HFFc6 (cell line): ENCODE measurements at places on chromosomes 13 and 19. TPM values are rescaled to one million over a fixed set of nuclear protein-coding genes. Genes with fewer than 3 reads are reported as not detected.
A peak's percentile ranks its signal among the peaks of the same experiment; 100 is the strongest.

- DNase-seq: no peak
Observed at GRCh38 chr19:3515891-3516422, 9.8 kb downstream of the FZR1 start.

DNA sequence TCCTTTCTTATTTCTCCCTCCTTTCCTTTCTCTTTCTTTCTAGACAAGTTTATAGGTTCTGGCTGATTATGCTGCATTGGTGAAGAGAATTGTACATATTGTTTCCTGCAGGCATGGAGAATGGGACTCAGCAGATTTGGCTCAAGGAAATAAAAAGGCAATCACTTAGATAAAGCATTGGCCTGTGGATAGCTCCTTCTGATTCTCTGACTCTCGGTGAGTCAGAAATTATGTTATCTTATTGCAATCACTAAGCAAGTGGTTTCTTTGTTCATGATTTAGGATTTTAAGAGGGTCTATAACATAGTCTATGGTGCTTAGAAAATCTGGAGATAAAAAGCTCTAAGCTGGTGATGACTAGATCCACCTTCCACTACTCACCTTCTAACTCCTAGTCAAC is 54.0 kb upstream of the POSTN start:
- peak; percentile 29 for DNase-seq

GRCh38 chr19:19911150-19911549 is 10.4 kb downstream of the ZNF93 start:
- peak; percentile 0 for DNase-seq

DNA sequence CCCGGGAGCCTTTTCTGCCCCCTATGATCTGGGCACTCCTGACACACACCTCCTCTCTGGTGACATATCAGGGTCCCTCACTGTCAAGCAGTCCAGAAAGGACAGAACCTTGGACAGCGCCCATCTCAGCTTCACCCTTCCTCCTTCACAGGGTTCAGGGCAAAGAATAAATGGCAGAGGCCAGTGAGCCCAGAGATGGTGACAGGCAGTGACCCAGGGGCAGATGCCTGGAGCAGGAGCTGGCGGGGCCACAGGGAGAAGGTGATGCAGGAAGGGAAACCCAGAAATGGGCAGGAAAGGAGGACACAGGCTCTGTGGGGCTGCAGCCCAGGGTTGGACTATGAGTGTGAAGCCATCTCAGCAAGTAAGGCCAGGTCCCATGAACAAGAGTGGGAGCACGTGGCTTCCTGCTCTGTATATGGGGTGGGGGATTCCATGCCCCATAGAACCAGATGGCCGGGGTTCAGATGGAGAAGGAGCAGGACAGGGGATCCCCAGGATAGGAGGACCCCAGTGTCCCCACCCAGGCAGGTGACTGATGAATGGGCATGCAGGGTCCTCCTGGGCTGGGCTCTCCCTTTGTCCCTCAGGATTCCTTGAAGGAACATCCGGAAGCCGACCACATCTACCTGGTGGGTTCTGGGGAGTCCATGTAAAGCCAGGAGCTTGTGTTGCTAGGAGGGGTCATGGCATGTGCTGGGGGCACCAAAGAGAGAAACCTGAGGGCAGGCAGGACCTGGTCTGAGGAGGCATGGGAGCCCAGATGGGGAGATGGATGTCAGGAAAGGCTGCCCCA is 8.5 kb upstream of the CEACAM7 start:
- DNase-seq: no peak

- DNase-seq: no peak
Observed at GRCh38 chr19:14606627-14607026, 23.7 kb downstream of the CLEC17A start.

DNA sequence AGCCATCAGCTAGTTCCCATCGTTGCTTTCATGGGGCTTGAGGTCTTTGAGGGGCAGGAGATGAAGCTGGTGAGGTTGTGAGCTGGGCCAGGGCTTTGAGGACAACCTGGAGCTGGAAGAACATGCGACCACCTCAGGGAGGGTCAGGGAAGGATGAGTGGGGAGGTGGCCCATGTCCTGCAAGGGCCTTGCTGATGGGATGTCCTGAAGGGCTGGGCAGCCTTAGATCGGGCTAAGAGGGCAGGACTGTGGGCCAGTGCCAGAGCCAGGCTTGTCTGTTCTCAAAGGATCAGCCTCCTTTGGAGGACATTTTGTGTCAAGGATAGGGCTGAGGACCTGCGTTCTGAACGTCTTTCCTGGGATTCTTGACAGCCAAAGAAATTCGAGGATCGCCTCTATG is 10.5 kb downstream of the CYTH2 start:
- no peak for DNase-seq

The RGCC gene
- 0.43 TPM in 1 of 2 replicates, not detected in the other for total RNA-seq

DNA sequence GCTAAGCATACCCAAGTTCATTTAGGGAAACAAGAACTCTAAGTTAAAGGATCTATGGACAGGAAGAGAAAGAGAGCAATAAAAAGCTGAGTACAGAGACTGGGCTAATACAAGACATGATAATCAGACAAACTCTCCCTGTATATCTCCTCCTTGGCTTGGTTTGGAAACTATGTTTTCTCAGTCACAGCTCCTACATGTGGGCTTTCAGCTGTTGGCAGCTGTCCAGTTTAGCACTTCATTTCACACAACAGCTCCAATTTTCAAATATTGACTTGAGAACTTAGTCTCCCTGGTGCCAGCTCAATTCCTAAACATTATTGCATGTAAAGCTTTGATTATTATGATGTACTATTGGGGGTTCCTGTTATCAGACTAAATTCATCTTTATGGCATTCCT is 222.8 kb upstream of the OBI1 start:
- DNase-seq: no peak

The NKPD1 gene
- 0.04 to 0.07 TPM in 2 of 3 replicates, not detected in the other for total RNA-seq

GRCh38 chr13:78540058-78540457 is 63.3 kb downstream of the POU4F1 start:
- no peak for DNase-seq

The UBE2L5 gene
- 0.20 to 0.21 TPM in 2 of 3 replicates, not detected in the other for total RNA-seq

- DNase-seq: peak; percentile 60
Observed at GRCh38 chr19:51687791-51688670, 5.1 kb upstream of the SPACA6 start.

The C19orf81 gene
- 0.55 to 0.57 TPM in 2 of 3 replicates, not detected in the other for total RNA-seq

The ZNF433 gene
- total RNA-seq: 3.7 and 4.4 TPM in 2 replicates

DNA sequence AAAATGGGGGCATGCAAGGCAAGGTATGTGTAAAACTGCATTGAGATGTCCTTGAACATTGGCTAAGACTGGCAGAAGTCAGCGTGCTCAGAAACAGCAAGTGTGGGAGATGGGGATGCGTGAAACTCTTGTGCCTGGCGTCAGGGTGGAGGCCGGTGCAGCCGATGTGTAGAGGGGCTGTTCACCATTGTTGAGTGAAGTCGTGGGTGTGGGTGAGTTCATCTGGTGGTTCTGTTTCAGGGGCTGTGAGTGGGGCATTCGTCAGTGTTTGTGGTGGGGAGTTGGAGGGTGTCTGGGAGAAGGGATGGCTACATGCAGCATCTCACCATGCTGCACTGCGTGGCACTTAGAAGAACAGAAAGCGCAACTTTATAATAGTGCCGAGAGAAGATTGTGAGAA is 11.4 kb upstream of the MIA start:
- DNase-seq: no peak

The ZNF274 gene
- total RNA-seq: 14.3 to 18.4 TPM (median 18.0 TPM) in 3 replicates

The CCDC8 gene
- 6.7 and 10.6 TPM in 2 replicates for total RNA-seq

The IZUMO2 gene
- not detected in 3 replicates for total RNA-seq

GRCh38 chr13:34816908-34817665 is 125.0 kb upstream of the NBEA start:
- DNase-seq: peak; percentile 4

The ZFP82 gene
- 2.3 to 4.0 TPM (median 2.5 TPM) in 3 replicates for total RNA-seq

- DNase-seq: no peak
Observed at GRCh38 chr19:47002106-47002766, 17.4 kb upstream of the NPAS1 start.

The KBTBD7 gene
- total RNA-seq: 4.9 and 5.2 TPM in 2 replicates

The CYP2S1 gene
- 0.82 to 1.9 TPM (median 1.3 TPM) in 3 replicates for total RNA-seq
